CD8-positive, alpha-beta T cell (primary cell): ENCODE measurements at places on chromosomes 5 and 9. TPM values are rescaled to one million over a fixed set of nuclear protein-coding genes. Genes with fewer than 3 reads are reported as not detected.

The PCDHB3 gene
- not detected for total RNA-seq

- no peak for DNase-seq
Measured at GRCh38 chr5:177447611-177448243, 1.1 kb downstream of the PRR7 start.

- DNase-seq, result no peak
Measured at GRCh38 chr5:76363352-76364225, 39.5 kb upstream of the IQGAP2 start.

GRCh38 chr5:159199225-159199624, 10.1 kb downstream of the RNF145 start:
- DNase-seq, result no peak

The SGCD gene
- total RNA-seq, result 0.42 TPM

The FCN2 gene
- not detected for total RNA-seq

The SCGB3A2 gene
- total RNA-seq, result not detected

The THOC3 gene
- 17.5 TPM for total RNA-seq

GRCh38 chr9:128397831-128398230, 22.8 kb upstream of the CERCAM start:
- no peak for DNase-seq

The MLANA gene
- total RNA-seq, result not detected

- no peak for DNase-seq
Measured at GRCh38 chr9:4357929-4358328, 58.1 kb upstream of the GLIS3 start.

The CDK5RAP2 gene
- total RNA-seq, result 52.1 TPM

DNA sequence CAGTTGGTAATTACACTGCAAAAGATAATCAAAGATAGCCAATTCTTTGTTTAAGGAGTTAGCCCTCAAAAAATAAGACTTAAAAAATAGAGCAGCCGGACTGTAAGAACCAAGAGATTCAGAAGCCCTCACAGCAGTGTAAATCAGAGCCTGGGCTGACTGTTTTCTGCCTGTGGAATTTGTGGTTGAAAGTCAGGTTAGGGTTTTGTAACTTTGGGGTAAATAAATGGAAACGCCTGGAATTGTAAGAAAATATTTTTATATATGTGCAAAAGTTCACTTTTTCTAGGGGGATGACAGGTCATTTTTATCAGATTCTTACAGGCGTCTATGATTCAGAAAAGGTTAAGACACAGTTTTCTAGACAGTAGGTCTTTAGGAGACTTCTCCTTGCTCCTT, 35.6 kb downstream of the KLHL3 start:
- DNase-seq, result no peak

GRCh38 chr5:153659039-153659736, 168.7 kb downstream of the GRIA1 start:
- DNase-seq, result no peak

GRCh38 chr9:95082401-95083084, 235.0 kb downstream of the FANCC start:
- no peak for DNase-seq

The CCNJL gene
- not detected for total RNA-seq

GRCh38 chr5:32379421-32379820, 65.1 kb downstream of the ZFR start:
- no peak for DNase-seq

The DMRT3 gene
- total RNA-seq, result not detected
